Muscle of back (tissue), 13 donors: ENCODE measurements at places on chromosomes 12 and 14. TPM values are rescaled to one million over a fixed set of nuclear protein-coding genes. Genes with fewer than 3 reads are reported as not detected.

Gene CCDC38
- not detected for polyA plus RNA-seq

Gene CLEC4A
- 3.5 TPM for polyA plus RNA-seq

Gene DPPA3
- polyA plus RNA-seq: not detected

Gene ARHGEF25
- polyA plus RNA-seq: 47.9 TPM

Gene FLRT2
- polyA plus RNA-seq: 99.6 TPM

Gene OR4E2
- polyA plus RNA-seq: not detected

Gene SERPINA10
- polyA plus RNA-seq: not detected

DNA sequence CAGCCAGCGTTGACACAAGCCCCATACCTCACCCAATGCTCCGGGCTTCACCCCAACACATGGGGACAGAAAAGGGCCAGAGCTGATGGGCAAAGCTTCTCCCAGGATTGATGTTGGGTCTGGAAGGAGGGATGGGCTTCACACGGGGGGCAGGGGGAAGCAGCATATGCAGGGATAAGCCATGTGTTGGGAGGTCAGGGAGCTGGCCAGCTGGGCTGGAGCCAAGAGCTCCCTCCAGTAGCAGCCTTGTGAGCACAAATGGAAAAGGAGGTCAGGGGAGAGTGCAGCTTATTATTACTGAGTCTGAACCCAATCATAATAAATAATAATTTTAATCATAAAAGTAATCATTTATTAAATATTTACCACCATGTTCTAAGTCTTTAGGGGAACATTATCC is 9.3 kb downstream of the PLEKHD1 start:
- no peak for DNase-seq

GRCh38 chr12:28938056-28938455 is 211.0 kb upstream of the FAR2 start:
- DNase-seq: no peak

GRCh38 chr14:70448633-70449340 is 3.2 kb upstream of the ADAM21 start:
- peak; percentile 2 for DNase-seq

- no peak for DNase-seq
Observed at GRCh38 chr14:55546212-55546874, 33.7 kb upstream of the KTN1 start.

- DNase-seq: no peak
Observed at GRCh38 chr12:6370994-6371754, 4.2 kb downstream of the SCNN1A start.

DNA sequence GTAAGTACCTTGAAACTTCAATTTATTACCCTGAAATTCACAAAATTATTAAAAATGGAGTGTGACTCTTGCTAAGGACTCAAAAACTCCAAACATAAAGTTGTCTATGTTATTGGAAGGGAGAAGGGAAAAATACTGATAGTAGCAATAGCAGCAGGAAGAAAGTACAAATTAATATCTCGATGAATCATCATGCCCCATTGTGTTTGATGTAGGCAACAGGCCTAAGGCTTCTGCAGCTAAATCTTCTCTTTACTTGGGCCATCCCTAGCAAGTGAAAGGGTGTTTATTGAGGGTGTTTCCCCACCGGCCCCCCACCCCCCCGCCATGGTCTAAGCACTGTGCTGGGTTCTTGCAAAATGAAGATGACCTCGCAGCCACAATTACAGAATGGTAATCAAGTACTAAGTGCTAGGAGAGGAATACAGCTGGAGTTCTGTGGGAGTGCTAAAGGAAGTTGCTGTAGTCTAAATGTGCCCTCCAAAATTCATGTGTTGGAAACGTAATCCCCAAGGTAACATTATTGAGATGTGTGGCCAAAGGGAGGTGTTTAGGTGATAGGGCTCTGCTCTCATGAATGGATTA is 76.5 kb downstream of the SNAPC1 start:
- DNase-seq: no peak

DNA sequence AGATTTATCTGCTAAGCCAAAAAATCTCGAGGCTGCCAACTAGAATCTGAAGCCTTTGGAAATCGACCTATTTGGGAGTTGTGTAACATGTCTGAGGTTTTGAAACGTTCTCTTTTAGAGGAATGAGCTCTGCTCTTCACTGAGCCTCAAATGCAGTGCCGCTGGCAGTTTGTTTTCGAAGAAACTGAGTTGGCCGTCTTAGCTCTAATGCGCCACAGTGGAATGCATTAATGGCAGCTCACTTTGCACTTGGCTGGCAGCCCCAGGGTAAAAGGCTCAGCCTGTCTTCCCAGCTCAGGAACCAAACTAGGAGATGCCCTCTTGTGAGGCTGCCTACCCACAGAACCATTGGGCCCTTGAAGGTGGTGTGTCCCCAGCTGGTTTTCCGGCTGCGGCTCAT is 53.8 kb downstream of the SFSWAP start:
- no peak for DNase-seq
